Right renal cortex interstitium (tissue), 3 donors: ENCODE measurements at places on chromosomes 5 and 9. TPM values are rescaled to one million over a fixed set of nuclear protein-coding genes. Genes with fewer than 3 reads are reported as not detected.

SLCO6A1 gene
- not detected for polyA plus RNA-seq

ECM2 gene
- polyA plus RNA-seq, result 16.1 TPM

CDH12 gene
- polyA plus RNA-seq, result 6.8 TPM

SLC34A3 gene
- 2.8 TPM for polyA plus RNA-seq

DNA sequence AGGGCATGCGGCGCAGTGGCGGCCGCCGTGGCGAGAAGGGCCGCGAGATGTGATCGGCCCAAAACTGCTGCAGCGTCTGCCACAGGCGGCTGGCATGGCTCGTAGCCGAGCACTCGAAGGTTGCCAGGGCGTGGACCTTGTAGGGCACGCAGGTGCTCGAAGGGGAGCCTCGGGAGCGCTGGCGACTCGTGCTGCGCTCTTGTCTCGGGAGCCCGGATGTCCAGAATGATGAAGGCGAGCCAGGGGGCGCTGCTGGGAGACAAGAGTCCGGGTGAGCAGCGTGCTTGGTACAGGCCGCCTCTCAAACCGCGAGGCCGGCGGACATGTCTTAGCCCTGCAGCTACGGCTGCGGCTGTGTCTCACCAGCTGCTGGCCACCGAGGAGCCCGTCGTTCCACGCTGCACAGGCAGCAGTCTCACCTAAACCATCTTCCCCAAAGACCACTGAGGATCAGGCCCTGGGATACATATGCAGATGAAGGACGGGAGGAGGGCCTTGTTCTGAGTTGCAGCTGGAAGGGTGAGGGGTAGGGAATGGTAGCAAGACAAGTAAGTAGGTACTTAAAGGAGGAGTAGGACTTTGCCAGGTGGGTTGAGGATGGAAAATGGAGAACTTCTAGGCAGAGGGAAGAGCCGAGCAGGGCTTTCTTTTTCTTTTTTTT, 1.7 kb downstream of the CBY3 start:
- DNase-seq, result peak; percentile 41

- no peak for DNase-seq
Observed at GRCh38 chr5:118604106-118604505, 384.2 kb downstream of the DTWD2 start.

DNA sequence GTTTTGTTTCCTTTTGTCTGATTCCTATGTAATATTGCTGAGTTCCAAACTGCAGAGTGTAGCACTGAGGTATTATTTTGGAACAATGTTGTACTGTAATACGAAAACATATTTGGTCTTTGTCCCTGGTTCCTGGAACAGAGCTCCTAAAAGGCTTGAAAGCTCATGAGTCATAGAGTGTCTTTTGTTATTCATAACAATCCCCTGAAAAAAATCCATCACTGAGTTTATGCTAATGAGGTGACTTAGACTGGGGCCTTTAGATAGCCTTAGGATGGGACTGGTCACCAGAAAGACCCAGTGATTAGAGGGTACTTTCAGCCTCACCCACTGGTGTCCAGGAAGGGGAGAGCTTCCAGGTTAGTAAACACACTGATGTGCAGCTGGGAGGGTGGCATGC, 132.7 kb upstream of the POU5F2 start:
- no peak for DNase-seq

DNA sequence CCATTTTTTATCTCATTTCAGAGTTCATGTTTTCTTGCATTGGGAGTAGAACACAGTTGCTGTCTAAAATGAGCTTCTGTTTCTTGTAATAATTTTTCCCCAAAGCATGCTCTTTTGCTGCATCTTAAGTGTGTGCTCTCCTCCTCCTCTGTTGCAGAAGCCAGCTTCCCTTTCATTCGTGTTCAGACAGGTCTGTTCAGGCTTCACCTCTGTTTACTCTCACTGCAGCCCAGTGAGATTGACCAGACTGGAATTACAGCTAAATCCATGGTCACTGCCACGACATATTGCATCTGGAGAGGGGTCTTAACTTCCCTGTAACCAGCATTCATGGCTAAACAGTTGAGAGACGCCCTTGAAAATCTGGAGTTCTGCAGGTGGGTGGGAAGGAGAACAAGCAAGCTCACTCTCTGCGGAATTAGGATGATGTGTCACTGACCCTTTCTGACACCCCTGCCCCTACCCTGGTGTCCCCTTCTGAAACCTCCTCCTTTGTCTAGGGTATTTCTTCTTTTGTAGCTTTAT, 223.2 kb downstream of the FSTL4 start:
- DNase-seq, result no peak

DNA sequence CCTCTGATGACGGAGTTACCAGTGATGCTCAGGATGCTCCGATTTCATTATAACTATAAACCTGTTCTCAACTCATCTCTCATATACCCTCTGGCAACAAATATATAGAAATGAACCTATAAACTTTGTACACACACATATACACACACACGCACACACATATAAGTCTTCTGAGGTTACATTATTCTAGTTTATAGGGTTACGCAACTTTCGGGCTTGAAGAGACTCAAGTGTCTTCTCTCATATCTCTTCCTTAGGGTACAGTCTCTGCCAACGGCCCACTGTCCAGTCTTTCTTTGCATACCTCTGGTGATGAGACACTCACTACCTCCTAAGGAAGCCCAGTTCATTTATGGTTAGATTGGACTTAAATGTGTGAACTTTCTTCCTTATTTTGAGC, 69.4 kb upstream of the TBC1D2 start:
- no peak for DNase-seq

GRCh38 chr9:129746092-129746777, 6.6 kb downstream of the PTGES start:
- DNase-seq, result no peak

GRCh38 chr5:174418809-174419539, 305.4 kb upstream of the MSX2 start:
- no peak for DNase-seq

DNA sequence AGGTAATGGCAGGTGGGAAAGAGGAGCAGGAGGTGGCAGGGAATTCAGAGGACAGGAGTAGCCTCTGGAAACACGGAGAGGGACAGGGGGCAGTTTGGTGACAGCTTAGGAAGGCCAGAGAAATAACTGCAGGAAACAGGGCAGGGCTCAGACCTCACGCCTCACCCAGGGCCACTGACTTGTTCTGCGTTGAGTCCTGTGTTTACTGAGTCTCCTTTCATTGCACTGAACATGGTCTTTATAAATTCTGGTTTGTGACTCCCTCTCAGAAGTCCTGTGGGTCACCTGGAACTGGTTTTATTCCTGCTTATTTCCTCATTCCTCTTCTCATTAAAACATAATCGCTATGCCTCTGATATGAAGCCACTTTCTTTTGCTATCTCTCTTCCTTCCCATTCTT, 55.2 kb upstream of the ZNF622 start:
- no peak for DNase-seq

- DNase-seq, result no peak
Observed at GRCh38 chr5:14218897-14219573, 75.9 kb downstream of the TRIO start.

GRCh38 chr5:65086234-65086890, 317.6 kb downstream of the CWC27 start:
- no peak for DNase-seq

- DNase-seq, result no peak
Observed at GRCh38 chr9:19116107-19116790, 11.0 kb downstream of the PLIN2 start.

GRCh38 chr9:126894052-126894603, 20.5 kb upstream of the RALGPS1 start:
- DNase-seq, result no peak

DNA sequence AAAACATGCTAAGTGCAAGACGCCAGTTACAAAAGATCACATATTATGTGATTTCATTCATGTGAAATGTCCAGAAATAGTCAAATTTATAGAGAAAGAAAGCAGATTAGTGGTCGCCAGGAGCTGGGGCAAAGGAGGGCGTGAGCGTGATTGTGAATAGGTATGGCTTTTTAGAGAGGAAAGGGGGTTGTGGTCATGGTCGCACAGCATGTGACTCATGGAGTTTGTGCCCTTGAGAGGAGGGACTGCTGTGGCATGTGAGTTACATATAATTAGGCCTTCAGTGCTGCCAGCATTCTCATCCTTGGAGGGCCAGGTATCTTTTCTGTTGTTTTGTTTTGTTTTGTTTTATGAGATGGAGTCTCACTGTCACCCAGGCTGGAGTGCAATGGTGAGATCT, 21.2 kb upstream of the MARCHF6 start:
- DNase-seq, result no peak

- no peak for DNase-seq
Observed at GRCh38 chr9:124527781-124528180, 20.6 kb upstream of the NR5A1 start.

- DNase-seq, result no peak
Observed at GRCh38 chr9:38371495-38371894, 21.0 kb upstream of the ALDH1B1 start.

GRCh38 chr9:81103597-81104471, 585.5 kb downstream of the TLE1 start:
- DNase-seq, result no peak

GRCh38 chr5:137275083-137275482, 224.0 kb downstream of the SPOCK1 start:
- DNase-seq, result no peak
